ENCODE measurements at places on chromosomes 5 and 9. TPM values are rescaled to one million over a fixed set of nuclear protein-coding genes. Genes with fewer than 3 reads are reported as not detected.

OBP2B gene
- total RNA-seq = not detected

- no peaks in the 10 kb centered on the region for H3K4me1 ChIP-seq
- H3K4me3 ChIP-seq = no peak overlapping the region
- no peaks in the 10 kb centered on the region for H3K27me3 ChIP-seq
- H3K27ac ChIP-seq = no peak overlapping the region
- no peak for DNase-seq
- no peaks in the 10 kb centered on the region for H3K36me3 ChIP-seq
Measured at GRCh38 chr9:78856781-78857180, 559.9 kb downstream of the PSAT1 start.

RAB14 gene
- 33.0 TPM for total RNA-seq

GABRP gene
- not detected for total RNA-seq

UIMC1 gene
- total RNA-seq = 111 TPM

DNA sequence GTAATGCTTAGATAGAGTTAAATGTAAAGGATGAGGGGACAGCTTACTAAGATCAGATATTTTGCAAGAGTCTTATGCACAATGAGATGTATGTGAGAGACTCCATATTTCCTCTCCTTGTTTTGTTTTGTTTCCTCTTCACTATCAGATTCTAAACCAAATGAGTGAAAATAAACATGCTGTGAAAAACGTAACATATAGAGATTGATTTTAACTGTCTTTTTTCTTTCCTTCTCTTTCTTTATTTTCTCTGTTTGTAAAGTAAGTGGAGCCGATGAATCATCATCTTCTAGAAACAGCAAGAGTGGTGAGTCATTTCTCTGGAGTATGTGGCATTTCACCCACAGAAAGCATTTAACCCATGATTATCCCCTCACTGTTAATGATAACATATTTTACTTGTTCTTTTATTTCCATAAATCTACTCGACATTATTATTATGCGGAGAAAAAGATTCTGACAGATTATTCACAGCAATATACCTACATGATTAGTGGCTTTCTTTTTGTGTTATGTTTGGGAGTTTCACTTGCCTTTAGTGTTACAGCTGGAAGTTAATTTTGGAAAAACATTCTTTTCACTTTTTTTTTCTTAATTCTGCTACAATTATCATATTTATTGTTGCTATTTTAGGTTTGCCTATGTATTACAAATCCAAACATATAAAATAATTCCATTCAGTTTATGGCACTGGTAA, 2.1 kb upstream of the ANXA1 start:
- H3K27ac ChIP-seq = peak overlapping the region; percentile 37
- H3K4me3 ChIP-seq = no peak overlapping the region
- no peak for DNase-seq
- no peaks in the 10 kb centered on the region for H3K27me3 ChIP-seq

PARP8 gene
- total RNA-seq = 19.8 TPM

PTGER4 gene
- 47.9 TPM for total RNA-seq

GRCh38 chr5:159819591-159820411, 96.5 kb upstream of the ADRA1B start:
- no peak for DNase-seq
- no peaks in the 10 kb centered on the region for H3K4me1 ChIP-seq
- no peaks in the 10 kb centered on the region for H3K27me3 ChIP-seq
- H3K36me3 ChIP-seq = no peaks in the 10 kb centered on the region
- H3K27ac ChIP-seq = peak overlapping the region; percentile 76
- no peak overlapping the region for H3K4me3 ChIP-seq

MED27 gene
- total RNA-seq = 5.6 TPM

- H3K4me1 ChIP-seq = no peaks in the 10 kb centered on the region
- no peak for DNase-seq
- no peak overlapping the region for H3K27ac ChIP-seq
- no peaks in the 10 kb centered on the region for H3K36me3 ChIP-seq
- no peaks in the 10 kb centered on the region for H3K27me3 ChIP-seq
Measured at GRCh38 chr5:136516637-136517036, 151.3 kb upstream of the TRPC7 start.

STPG3 gene
- not detected for total RNA-seq

Data from Peyer's patch (tissue), 4 donors.